ENCODE measurements at places on chromosomes 16 and 17. TPM values are rescaled to one million over a fixed set of nuclear protein-coding genes. Genes with fewer than 3 reads are reported as not detected.

TMEM235 gene
- total RNA-seq = 0.26 TPM

CDH8 gene
- total RNA-seq = 0.38 TPM

MYLK3 gene
- not detected for total RNA-seq

CCL5 gene
- 2.0 TPM for total RNA-seq

NOXO1 gene
- total RNA-seq = 2.6 TPM

TBX6 gene
- 4.9 TPM for total RNA-seq

TBC1D3H gene
- total RNA-seq = not detected

PPP1R27 gene
- total RNA-seq = not detected

KRT40 gene
- not detected for total RNA-seq

ATP5PD gene
- 252 TPM for total RNA-seq

MT1H gene
- not detected for total RNA-seq

PSME3IP1 gene
- total RNA-seq = 65.6 TPM

UTS2R gene
- not detected for total RNA-seq

SCN4A gene
- 0.12 TPM for total RNA-seq

GP1BA gene
- total RNA-seq = not detected

TBC1D3G gene
- not detected for total RNA-seq

KRTAP4-3 gene
- total RNA-seq = not detected

RFWD3 gene
- 10.1 TPM for total RNA-seq

C16orf96 gene
- total RNA-seq = 0.06 TPM

SPPL2C gene
- total RNA-seq = not detected

STH gene
- total RNA-seq = not detected

CX3CL1 gene
- 3.3 TPM for total RNA-seq

TNFRSF17 gene
- total RNA-seq = not detected

PHOSPHO1 gene
- total RNA-seq = 0.38 TPM

IGF2BP1 gene
- total RNA-seq = not detected

Measured in esophagus squamous epithelium (tissue), 5 donors.